ENCODE measurements at places on chromosomes 7 and 10. TPM values are rescaled to one million over a fixed set of nuclear protein-coding genes. Genes with fewer than 3 reads are reported as not detected.

TRPV5 gene
- not detected for total RNA-seq

APBB1IP gene
- 1.6 TPM for total RNA-seq

TMEM254 gene
- 9.9 TPM for total RNA-seq

KIF11 gene
- 5.7 TPM for total RNA-seq

ATP5F1C gene
- 234 TPM for total RNA-seq
